NCI-H2107 (cell line): ENCODE measurements at places on chromosomes 13 and 19.
A peak's percentile ranks its signal among the peaks of the same experiment; 100 is the strongest.

DNA sequence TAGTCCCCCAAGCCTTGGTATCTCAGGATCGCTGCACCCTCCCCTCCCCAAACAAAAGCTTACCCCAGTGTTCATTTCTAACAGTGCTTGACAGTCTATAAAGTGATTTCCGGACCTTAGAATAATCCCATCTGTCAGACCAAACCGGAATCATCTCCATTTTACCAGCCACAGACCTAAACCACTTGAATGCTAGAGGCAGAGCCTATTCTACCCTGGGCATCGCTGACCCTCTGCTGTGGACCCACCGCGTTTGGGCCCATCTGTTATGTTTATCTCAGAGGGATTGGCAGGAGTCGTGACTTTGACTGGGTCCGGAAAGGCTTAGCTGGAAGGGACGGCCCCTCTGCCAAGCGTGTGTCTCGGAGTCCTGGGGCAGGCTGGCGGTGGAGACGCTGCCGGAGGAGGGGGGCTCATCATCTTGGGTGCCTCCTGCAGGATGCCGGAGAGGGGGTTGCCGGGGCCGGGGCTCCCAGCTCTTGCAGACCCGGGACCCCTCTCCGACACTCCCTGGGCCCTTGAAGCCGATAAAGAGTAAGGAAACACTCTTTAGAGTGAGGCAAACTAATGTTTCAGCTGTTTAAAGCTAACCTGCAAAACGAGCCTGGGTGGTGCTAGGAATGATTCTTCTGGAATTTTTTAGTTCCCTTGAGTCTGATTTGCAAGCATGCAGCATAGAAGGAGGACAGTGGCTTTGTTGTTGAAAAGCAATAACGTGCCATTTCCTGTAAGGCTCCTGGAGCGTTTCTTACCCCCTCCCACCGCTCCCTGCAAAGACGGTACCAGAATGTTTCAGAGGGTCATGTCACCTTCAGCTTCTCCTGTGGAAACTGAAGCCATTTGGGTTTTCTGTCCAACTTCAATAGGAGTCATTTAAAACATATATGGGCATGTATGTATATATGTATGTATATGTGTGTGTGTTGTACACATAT is 1.3 kb downstream of the SLC25A42 start:
- DNase-seq = no peak

GRCh38 chr13:99953138-99953755 is 18.3 kb downstream of the ZIC5 start:
- DNase-seq = no peak

- DNase-seq = no peak
Observed at GRCh38 chr13:48094404-48094780, 512 bp downstream of the MED4 start.

DNA sequence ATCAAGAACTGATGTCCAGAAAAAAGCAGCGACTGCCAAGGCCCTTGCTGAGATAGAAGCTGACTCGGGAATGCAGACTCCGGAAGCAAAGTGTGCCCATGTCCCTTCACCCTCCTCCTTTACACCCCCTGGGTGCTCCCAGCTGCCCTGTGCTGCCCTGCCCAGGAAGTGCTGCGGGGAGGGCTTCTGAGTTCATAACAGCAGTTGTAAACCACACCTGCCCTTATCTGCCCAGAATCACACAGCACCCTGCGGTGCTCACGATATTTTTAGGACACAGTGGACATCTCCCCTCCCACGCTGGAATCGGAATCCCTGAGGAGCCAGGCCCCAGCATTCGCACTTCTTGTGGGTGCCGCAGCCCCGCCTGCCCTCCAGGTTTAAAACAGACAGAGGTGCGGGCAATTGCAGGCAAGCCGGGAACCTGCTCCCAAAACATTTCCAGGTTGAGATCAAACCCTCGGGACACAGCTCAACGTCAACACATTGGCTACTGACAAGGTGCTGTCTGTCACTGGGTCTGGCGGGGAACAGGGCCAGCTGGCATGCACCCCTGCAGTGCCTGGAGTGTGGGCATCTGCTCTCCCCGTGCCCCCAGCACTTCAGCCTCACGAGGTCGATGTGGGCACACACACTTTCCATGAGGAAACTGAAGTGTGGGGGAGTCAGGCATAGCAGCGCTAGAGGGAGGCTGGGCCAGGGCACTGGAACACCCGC is 36.8 kb downstream of the RAB20 start:
- DNase-seq = no peak

DNA sequence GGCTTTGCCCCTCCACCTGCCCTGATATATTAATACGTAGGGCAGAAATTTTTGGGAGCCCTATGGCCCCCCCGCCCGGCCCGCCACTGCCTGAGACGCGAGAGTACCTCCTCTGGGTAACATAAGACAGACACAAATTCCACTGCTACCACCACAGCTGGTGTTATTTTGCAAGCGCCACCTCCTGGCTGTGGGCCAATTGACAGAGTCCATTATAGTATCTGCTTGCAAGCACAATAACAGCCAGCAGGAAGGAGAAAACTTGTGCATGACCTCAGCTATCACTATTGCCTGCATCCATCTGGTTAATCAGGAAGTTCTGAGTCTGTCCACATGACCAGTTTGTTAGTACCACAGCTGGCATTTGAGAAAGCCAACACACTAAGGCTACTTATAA is 25.3 kb upstream of the OR10H2 start:
- DNase-seq = peak; percentile 82

DNA sequence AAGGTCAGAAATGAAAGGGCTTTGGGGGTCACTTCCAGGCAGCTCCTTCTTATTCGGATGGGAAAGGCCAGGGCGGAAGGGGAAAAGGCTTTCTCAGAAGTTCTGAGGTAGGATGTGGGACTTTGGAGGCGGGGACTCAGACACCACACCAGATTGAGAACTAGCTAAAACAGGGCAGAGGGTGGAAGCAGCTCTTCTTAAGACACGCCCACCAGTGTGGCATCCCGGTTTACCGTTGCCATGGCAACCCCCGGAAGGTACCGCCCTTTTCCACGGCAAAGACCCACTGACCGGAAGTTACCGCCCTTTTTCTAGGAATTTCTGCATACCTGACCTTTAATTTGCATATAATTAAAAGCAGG is 3.8 kb upstream of the LILRA5 start:
- no peak for DNase-seq

DNA sequence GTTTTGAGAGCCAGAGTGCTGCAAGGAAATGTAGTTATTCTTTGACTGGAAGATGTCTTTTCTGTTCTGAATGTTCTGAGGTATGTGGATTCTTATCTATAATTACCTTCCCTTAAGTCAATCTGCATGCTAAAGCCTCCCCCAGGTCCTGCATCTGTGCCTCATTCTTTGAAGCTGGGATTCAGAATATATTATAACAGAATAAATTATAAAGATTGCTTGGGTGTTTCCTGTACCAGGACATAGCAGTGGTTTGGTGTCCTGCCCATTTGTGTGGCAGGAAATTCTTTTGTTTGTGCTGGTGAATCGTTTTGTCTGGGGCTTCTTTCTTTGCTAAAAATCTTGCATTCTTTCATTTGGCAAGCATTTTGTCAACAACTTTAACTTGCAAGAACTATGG is 60.2 kb downstream of the ITGBL1 start:
- DNase-seq = no peak

DNA sequence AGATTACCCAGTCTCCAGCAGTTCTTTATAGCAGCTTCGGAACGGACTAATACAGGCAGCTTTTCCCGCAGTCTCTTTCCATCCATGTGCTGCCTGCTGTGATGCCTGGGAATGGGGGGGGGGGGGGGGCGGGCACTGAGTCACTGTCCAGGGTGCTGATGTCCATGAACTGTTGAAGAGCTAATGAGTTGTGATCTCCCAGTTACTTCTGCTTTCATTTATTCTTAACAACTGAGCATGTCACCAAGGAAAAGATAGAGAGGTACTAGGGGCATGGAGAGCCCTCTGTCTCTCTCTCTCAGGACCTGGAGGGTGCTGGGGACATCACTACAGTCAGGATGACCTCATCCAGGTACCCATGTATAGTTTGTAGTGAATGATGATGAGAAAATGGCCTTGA is 20.3 kb upstream of the CEACAM1 start:
- DNase-seq = no peak

GRCh38 chr13:50513300-50513877 is 330.1 kb downstream of the DLEU7 start:
- peak; percentile 33 for DNase-seq

- no peak for DNase-seq
Observed at GRCh38 chr13:39864221-39864620, 208.8 kb downstream of the COG6 start.

GRCh38 chr13:45180303-45180702 is 20.5 kb downstream of the KCTD4 start:
- no peak for DNase-seq

- no peak for DNase-seq
Observed at GRCh38 chr13:49108196-49108595, 111.9 kb upstream of the MLNR start.

- DNase-seq = no peak
Observed at GRCh38 chr13:102197193-102197592, 204.7 kb downstream of the FGF14 start.

DNA sequence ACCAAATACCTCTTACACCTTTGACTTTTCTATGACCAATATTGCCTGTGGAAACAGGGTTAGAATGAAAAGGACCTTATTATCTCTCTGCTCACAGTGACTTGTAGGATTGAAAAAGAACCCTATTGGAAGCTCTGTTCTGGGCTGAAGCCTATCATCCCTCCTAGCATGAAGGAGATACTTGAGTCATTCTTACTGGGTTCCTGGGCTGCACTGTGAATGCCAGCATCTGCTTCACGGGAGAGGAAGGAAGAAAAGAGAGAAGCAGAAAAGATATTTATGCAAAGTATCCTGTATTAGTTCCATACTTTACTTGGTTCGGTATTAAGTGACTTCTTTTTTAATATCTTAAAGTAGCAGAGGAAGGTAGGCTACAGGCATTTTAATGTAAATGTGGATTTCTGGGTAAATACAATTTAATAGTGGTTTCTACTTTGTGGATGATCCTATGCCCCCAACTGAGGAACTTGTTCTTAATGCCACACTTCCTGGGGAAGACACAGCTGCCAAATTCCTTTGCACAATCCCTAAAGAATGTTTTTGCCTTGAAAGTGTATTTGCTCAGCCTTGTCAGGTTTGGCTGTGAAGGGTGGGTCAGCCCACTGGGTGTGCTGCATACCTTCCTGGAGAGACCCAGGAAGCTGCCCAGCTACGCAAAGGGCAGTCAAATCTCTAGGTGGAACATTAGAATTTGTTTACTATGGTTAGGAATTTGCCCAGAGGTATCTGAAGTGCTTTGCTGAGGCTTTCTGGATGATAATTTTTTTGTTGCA is 13.7 kb upstream of the SCEL start:
- no peak for DNase-seq

DNA sequence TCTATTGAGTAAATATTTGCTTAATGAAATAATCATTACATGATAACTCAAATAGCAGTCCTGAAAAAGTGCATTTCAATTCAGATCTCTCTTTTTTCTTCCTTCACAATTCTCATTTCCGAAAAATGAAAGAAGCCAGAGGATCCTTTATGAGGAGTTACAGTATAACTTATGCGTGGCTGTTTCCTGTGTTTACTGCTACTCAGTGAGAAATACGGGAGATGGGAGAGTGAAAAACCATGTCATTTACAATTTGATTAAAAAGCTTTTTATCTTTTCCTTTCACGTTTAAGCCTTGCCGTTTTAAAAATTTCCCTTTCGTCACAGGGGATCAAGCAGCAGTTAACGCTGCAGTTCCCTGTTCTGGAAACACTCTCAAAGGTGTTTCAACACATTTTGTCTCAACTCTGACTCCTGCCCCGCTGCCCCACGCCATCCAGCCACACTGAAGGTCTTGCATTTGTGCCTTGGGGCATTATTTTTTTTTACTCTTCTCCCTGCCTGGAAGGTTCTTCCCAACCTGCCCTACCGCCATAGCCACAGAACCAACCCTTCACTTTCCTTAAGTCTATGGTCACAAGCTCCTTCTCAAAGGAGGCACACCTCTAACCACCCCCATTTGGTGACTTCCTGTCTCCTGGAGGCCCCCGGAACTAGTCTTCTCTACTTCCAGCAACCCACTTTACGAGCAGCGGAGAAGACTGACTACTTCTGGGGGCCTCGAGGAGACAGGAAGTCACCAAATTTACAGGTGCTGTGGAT is 17.0 kb downstream of the KL start:
- no peak for DNase-seq

- no peak for DNase-seq
Observed at GRCh38 chr13:111913761-111914140, 153.2 kb upstream of the SOX1 start.

DNA sequence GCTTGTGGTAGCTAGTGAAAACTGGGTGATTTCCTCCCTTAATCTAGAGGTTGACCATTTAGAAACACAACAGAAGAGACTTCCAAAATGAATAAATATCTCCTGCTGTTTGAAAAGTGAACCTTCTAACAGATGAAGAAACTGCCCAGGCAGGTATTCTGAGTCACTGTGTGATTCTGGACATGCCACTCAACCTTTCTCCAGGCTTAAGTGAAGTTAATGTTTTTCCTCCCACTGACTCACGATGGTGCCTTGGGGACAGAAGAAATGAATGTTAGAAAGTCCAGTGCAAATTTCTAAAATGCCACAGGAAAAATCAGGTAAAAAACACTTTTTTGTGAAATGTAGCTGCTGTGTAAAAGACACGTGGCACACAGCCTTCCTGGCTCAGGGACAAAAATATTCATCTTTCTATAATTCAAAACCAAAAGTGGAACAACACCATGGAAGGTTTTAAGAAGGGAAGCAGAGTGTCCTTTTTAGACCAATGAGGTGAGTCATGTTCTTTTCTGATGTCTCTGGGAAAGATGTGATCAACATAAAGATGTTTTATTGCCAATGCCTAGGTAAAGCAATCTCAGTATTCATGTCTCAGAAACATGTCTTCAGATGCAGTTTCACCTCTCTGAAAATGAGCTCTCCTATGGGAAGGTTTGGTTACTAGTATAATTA is 9.1 kb downstream of the UBE2L5 start:
- DNase-seq = no peak

- DNase-seq = no peak
Observed at GRCh38 chr13:85650613-85651012, 148.6 kb downstream of the SLITRK6 start.

GRCh38 chr13:100131863-100132574 is 43.1 kb downstream of the PCCA start:
- DNase-seq = no peak

GRCh38 chr13:31116224-31116623 is 45.5 kb downstream of the HSPH1 start:
- DNase-seq = no peak

GRCh38 chr13:98910501-98910951 is 67.3 kb downstream of the DOCK9 start:
- DNase-seq = no peak

GRCh38 chr19:15402411-15403150 is 16.2 kb downstream of the AKAP8L start:
- no peak for DNase-seq

- DNase-seq = no peak
Observed at GRCh38 chr13:94646904-94647303, 45.2 kb downstream of the GPR180 start.

- no peak for DNase-seq
Observed at GRCh38 chr13:29581666-29582065, 13.8 kb downstream of the SLC7A1 start.

DNA sequence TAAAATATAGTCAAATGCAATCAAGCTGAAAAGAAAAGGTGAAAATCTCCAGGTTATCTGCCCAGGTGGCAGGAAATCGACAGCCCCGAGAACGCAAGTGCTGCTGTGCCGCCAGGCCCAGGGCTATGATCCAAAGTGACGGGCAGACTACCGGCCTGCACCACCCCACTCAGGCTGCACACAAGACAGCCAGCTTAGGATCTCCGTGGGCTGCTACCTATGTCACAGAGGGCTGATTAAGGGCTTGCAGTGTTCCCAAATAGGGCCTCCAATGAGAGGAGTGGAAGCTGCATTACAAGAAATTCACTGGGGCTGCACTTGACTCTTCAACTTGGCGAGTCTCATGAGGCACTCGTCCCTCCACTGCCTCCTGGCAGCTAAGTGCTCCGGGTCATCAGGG is 121.8 kb downstream of the CRYL1 start:
- DNase-seq = no peak

- no peak for DNase-seq
Observed at GRCh38 chr13:47420020-47420419, 523.2 kb upstream of the HTR2A start.
